ENCODE measurements at places on chromosomes 12 and 14.

DNA sequence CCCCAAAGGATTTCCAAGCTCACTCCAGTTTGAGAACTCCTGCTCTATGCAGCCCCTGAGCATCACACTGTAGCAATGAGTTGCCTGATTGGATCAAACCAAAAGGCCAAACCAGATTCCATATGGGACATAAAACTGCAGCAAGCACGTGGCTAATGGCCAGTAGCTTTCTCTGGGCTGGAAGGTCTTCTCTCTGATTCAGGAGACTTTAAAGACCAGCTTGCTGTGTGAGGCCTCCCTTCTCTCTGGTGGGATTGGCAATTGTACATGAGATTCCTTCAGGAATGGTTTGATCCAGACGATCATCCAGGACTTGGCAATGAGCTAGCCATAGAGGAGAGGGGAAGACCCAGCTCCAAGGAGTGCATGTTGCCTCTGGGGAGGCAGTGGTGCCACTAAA, 50.2 kb downstream of the WSCD2 start:
- DNase-seq, result no peak

GRCh38 chr12:14883686-14884085, 2.0 kb downstream of the MGP start:
- no peak for DNase-seq

- no peak for DNase-seq
These were observed 10.2 kb upstream of the DHRS7 start for GRCh38 chr14:60175255-60175902.

GRCh38 chr14:20848316-20848954, 42.8 kb upstream of the RNASE3 start:
- DNase-seq, result peak; percentile 4

DNA sequence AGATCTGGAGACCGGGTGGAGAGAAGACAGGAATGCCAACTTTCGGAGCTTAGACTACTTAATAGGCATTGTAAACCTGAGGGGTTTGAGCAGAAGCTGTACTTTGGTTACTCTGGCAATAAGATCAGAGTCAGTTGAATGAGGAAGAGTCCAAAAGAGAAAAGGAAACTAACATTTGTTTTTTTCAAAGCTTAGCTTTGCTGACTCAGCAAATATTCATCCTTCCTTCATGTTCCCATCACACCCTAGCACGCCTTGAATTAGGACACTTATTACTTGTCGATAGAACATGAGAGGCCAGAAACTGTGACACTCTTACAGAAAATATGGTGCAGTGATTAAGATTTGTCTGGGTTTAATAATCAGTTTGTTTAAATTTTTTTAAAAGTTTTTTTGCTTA, 266.9 kb upstream of the ATP2B1 start:
- DNase-seq, result peak; percentile 46

DNA sequence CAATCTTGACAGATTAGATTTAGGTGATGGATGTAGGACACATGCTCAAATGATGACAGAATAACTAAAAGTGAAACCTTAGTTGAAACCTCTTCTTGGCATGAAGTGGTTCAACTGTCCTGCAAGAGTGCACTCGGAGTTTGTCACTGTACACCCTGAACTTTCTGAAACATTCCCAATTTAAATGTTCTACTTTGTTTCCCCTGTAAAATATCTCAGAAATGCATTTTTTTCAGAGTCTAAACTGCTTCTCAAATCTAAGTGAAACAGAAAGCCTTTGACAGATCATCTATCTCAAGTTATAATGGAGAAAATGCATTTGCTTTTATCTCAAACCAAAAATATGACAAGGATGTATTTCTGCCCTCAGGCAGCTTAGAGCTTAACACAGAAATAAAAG, 66.0 kb downstream of the BHLHE41 start:
- no peak for DNase-seq

GRCh38 chr14:55062517-55063351, 11.3 kb downstream of the MAPK1IP1L start:
- DNase-seq, result no peak

DNA sequence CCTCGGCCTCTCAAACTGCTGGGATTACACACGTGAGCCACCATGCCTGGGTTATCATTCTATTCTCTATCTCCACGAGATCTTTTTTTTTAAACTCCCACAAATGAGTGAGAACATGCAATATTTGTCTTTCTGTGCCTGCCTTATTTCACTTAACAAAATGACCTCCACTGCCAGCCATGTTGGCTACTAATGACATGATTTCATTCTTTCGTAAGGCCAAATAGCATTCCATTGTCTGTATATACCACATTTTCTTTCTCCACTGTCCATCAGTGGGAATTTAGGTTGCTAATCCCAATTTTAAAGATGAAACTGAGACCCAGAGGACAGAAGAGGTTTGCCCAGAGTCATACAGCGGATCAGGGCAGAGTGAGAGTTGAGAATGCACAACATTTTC, 10.9 kb upstream of the TRPV4 start:
- no peak for DNase-seq

GRCh38 chr12:122052285-122052684, 26.3 kb upstream of the MLXIP start:
- no peak for DNase-seq

DNA sequence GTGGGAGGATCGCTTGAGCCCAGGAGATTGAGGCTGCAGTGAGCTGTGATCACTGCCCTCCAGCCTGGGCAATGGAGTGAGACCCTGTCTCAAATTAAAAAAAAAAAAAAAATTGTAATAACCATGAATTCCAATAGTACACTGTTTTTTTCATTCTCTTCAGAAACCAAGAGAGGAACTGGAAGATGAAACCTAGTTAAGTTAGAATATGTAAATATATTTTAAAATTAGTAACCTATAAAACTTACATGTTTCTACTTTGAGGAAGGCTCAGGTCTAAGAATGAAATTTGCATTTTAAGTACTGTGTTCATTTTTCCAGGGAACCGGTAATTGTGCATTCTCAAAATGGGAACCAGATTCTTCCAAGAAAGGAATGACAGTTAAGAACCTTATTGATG, 18.8 kb downstream of the KNTC1 start:
- no peak for DNase-seq

GRCh38 chr14:75805646-75806045, 144.6 kb downstream of the TTLL5 start:
- no peak for DNase-seq

GRCh38 chr12:54549774-54550451, 512 bp downstream of the PDE1B start:
- no peak for DNase-seq

- DNase-seq, result no peak
These were observed 239.4 kb upstream of the CRY1 start for GRCh38 chr12:107332743-107333142.

GRCh38 chr14:71444030-71444822, 488.0 kb upstream of the RGS6 start:
- no peak for DNase-seq

DNA sequence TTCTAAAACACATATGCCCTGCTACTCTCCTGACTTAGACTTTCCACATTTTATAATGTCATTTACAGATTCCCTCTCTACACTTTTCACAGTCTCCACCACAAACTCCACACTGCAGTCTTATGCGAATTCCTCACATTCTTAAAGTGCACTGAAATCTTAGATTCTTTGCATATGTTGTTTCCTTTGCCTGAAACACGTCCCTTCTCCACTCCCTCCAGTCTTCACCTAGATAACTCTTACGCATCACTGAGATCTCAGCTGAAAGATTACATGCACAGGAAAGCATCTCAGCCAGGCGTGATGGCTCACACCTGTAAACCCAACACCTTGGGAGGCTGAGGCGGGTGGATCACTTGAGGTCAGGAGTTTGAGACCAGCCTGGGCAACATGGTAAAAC, 3.8 kb upstream of the ARHGAP9 start:
- DNase-seq, result no peak

GRCh38 chr14:25406818-25407217, 356.9 kb upstream of the STXBP6 start:
- DNase-seq, result peak; percentile 75

DNA sequence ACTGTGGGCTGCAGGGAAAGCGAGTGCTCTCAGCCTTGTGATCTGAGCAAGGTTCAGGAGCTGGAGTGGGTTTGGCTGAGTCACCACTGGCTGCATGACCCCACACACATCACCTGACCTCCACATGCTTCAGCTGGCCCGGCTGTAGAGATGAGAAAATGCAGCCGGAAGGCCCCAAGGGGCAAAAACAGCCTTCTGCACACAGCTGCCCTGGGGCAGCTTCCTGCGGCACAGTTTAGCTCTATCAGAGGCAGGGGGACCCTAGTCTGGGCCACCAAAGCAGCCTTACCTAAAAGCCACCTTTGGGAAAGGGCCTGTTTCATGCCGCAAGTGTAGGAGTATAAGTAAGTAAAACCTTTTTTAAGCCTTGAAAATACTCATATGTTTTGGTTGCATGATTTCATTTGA, 123.3 kb downstream of the SSPN start:
- DNase-seq, result peak; percentile 46

- DNase-seq, result no peak
These were observed 1.9 kb downstream of the FAM222A start for GRCh38 chr12:109715310-109716091.
